ENCODE measurements at places on chromosomes 16 and 17.

DNA sequence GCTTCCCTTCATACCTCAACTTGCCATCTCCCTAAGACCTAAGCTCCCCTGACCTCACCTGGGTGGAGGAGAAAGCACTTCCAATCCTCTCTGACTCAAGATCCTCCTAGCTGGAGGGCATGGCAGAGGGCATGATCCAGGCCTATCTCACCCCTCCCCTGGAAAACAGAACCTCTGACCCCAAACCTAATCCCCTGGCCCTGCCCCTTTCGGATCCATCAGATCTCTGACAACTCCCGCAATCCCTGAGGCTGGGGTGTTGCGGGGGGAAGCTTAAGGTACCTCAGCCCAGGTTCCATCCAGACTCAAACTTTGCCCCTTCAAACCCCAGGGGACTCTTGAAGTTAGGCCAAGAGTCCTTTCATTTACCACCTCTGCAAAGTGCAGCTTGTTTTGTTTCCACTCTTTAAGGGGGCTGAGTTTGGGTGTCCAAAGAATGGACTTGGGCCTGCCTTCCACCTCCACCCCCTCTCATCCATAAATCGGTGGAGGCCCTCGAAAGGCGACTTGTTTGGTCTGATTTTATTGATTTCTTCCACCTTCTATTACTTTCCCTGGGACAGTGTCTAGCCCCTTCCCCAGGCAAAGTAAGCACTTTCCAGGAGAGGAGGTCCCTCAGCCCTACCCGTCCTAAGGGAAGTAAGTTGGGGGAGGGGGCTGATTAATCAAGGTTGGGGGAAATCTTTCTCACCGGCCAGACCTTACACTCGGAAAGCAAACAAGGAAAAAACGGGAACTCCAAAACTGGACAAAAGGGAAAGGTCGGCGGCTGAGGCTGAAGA lies 2.6 kb downstream of the EPOP start:
- no peak for DNase-seq

DNA sequence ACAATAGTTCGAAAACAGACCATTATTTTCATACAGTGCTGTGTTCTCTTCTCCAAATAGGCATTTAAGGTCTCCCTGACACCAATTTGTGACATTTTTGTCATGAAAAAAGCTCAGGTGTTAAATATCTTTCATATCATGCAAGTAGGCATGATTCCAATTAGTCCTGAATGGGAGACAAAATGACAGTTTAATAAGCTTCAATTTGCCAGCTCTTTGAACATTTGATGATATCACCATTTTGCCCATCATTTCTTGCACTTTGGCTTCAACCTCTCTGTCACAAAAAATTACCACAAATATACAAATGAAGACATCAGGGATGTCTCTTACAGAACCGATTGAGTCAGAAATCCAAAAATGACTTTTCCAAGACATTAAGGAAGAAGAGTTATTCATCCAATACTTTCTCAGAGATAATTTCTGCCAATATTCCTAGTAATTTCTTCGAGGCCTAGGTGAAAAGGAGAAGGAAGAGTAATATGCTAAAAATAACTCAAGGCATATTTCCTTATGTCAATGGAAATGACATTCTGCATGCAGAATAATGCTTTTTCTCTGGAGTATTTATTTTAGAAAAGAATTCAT lies 298.1 kb downstream of the CEP112 start:
- no peak for DNase-seq

DNA sequence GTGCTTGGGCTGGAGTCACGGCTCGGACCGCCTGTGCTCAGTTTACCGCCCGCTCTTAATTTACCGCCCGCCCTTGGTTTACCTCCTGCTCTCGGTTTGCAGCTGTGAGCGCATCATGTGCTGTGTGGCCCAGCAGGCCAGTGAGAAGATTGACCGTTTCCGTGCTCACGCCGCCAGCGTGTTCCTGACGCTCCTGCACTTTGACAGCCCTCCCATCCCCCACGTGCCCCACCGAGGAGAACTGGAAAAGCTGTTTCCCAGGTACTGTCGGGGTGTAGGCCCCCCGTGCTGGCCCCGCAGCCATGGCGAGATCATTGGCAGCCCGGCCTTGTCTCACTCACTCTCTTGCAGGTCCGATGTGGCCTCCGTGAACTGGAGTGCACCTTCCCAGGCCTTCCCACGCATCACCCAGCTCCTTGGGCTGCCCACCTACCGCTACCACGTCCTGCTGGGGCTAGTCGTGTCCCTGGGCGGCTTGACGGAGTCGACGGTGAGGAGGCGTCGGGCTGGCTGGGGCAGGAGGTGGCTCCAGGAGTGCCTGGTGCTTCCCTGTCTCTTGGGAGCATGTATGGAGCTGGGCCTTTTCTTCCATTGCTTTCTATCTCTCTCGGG lies 89.3 kb upstream of the ZNF750 start:
- no peak for DNase-seq

- no peak for DNase-seq
These were observed 19.2 kb upstream of the HOXB13 start for GRCh38 chr17:48747445-48748363.

- DNase-seq, result no peak
These were observed 467.2 kb downstream of the CDH8 start for GRCh38 chr16:61569028-61569427.

- no peak for DNase-seq
These were observed 9.9 kb downstream of the SLC5A10 start for GRCh38 chr17:18961634-18962493.

DNA sequence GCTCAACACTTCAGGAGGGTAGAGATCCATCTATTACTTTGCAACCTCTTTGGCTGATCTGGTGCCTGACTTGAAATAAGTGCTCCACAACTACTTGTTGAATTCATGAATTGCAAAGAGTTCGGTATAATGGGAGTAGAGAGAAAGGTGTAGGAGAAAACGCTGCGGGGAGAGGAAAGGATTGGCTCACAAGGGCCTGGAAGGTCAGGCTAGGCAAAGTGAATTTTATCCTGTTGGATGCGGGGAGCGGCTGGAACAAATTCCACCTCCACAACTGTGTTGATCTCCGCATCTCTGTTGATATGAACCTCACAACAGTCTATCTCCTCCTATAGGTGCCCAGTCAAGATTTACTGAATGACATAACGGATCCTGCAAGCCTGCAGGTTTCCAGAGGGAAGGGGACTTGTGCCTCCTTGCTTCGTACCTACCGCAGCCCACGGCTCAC lies 684 bp downstream of the SLX4 start:
- no peak for DNase-seq

GRCh38 chr17:3043737-3044365 lies 19.6 kb downstream of the OR1D5 start:
- DNase-seq, result no peak

DNA sequence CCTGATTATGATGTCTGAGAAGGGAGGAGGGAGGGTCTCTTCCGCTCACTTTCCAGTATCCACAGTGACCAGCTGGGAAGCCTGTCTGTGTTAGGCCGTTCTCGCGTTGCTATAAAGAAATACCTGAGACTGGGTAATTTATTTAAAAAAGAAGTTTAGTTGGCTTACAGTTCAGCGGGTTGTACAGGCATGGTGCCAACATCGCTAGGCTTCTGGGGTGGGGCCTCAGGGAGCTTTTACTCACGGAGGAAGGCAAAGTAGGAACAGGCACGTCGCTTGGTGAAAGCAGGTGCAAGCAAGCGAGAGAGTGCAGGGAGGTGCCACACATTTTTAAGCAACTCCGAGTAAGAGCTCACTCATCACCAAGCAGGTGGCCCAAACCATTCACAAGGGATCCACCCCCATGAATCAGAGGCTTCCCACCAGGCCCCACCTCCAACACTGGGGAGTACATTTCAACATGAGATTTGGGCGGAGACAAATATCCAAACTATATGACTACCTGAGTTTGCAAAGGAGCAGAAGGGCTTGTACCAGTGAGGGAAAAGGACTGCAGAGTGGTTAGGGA lies 137.5 kb downstream of the CCDC182 start:
- DNase-seq, result no peak

GRCh38 chr16:16007743-16008111 lies 58.3 kb downstream of the ABCC1 start:
- no peak for DNase-seq

- DNase-seq, result peak; percentile 55
These were observed 265.5 kb downstream of the PARN start for GRCh38 chr16:14364386-14365199.

DNA sequence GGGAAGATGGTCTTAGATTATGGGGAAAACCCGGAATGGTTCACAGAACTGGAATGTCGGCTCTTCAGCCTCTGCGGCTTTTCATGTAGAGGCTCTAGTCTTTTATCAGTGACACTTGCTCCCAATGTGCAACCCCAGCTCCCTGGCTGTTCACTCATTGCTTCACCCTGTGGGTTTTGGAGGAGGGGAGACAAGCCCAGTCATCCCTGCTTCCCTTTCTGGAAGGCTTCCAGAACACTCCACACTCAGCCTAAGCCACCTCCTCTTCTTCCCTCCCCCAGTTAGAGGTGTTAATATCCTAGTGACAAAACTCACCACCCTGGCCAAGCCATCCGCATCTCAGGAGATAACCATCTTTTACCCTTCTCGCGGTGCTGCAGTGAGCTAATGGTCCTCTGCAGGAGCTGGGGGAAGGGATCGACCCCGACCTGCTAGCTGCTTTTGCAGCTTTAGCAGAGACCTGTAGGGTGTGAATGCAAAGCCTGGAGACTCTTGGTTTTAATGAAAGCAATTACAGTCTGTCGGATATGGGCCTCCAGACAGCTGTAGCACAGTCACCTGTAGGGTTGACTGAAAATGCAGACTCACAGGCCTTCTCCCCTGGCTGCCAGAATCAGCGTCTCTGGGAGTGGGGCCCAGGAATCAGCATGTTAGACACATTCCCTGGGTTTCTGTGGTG lies 24.3 kb upstream of the LASP1NB start:
- peak; percentile 91 for DNase-seq

DNA sequence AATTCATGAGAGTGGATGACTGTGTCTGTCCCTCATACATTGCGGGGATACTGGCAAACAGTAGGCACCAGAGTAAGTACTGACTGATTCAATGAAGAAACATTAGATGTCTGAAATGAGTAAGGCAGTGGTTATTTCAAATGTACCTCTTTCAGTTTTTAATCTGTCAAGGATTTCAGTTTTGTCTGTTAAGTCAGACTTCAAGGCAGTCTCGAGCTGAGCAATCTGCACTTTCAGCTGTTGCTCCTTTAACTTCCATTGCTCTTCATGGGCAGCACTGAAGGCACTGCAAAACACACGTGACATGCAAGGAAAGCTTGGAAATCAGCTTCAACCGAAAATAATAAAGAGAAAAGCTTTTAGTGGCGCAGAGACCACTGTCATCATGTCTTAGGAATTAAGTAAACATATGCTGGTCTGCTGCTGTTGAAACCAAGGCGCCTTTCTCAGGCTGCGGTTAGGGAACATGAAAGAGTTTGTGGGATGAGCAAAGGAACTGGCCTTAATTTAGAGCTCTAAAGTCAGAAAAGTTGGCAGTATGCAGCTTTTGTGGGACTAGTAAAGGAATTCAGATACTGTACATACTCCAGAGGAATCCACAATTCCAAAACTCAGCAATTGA lies 38.8 kb downstream of the RPGRIP1L start:
- DNase-seq, result no peak

- no peak for DNase-seq
These were observed 19.4 kb downstream of the C1QTNF1 start for GRCh38 chr17:79043191-79043930.

DNA sequence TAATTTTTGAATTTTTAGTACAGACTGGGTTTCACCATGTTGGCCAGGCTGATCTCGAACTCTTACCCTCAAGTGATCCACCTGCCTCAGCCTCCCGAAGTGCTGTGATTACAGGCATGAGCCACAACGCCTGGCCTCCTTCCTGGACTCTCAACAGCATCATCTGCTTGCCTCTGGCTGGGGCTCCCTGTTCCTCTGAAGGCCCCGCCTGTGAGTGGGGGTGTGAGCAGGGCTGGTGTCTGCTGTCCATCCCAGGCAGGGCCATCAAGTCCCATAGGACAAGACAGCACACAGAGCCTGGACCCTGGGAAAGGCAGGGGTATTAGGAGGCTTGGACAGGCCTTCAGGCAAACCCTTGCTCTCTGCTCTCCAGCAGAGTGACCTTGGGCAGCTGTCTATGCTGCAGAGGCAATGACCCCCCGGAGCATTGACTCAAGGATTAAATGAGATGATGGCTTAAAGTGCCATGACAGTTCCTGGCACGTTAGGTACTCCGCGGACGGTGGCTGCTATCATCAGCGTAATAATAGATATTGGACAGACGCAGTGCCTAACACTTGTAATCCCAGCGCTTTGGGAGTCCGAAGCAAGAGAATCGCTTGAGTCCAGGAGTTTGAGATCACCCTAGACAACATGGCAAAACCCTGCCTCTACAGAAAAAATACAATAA lies 19.2 kb downstream of the SCNN1B start:
- DNase-seq, result no peak

- DNase-seq, result no peak
These were observed 2.1 kb downstream of the IFT20 start for GRCh38 chr17:28333083-28333746.

GRCh38 chr16:25023556-25023955 lies 8.4 kb upstream of the ARHGAP17 start:
- DNase-seq, result no peak

- DNase-seq, result no peak
These were observed 33.7 kb downstream of the NUBP1 start for GRCh38 chr16:10777356-10777755.

GRCh38 chr17:77746896-77747554 lies 211.5 kb upstream of the TNRC6C start:
- no peak for DNase-seq

- DNase-seq, result no peak
These were observed 20.9 kb downstream of the KLHDC4 start for GRCh38 chr16:87744750-87745514.

DNA sequence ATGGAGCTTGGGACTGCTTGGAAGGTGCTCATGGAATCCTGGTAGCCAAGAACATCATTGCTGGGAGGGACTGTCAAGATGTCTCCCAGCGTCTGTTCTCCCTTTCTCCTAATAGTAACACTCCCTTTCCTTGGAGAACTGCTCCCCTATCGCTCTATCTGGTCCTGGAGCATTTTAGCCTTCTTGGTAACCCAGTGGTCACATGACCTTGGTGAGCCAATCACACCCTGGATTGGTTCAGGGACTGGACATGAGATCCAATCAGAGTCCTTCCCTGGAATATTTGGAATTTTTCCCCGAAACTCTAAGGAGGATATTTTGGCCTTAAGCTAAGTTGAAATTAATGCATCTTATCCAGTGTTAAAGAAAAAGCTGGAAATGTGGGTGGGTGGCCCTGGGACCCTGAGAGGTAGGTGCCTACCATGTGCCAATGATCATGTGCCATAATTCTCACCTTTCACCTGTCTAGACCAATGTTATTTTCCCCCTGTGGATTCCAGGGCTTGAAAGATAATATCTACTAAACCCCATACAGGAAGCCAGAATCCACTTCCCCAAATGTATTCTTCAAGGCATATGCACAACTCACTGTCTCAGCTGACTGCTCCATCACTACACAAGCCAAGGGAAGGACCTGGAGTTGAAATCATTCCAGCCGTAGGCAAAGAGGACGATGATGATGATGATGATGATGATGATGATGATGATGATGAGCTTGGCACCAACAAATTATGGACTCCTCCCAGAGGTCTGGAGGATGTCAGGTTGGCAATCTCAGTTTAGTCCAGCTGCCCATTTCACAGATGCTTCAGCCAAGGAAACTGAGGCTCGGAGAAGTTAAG lies 193.2 kb downstream of the RAB11FIP4 start:
- DNase-seq, result no peak
